ENCODE measurements at places on chromosomes 6 and 20.
A peak's percentile ranks its signal among the peaks of the same experiment; 100 is the strongest.

DNA sequence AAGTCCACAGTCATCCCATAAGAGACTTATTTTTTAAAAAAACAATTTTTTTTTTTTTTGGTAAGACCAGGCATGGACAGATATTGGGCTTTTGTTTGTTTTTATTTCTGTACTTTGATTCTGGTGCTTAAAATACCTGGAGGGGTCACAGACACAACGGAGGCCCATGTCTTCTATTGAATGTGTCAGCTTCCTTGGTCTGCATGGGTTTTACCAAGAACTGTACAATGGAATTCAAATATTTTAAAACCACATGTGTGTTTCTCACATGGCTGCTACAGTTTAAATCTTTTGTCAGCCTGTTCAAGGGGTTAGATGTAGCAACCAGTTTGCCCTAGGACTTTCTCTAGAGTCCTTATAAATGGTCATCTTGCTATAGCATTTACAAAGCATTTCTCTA, 139.8 kb downstream of the SOX4 start:
- no peak for DNase-seq

GRCh38 chr6:169654598-169655391, 47.0 kb downstream of the WDR27 start:
- peak; percentile 57 for DNase-seq

DNA sequence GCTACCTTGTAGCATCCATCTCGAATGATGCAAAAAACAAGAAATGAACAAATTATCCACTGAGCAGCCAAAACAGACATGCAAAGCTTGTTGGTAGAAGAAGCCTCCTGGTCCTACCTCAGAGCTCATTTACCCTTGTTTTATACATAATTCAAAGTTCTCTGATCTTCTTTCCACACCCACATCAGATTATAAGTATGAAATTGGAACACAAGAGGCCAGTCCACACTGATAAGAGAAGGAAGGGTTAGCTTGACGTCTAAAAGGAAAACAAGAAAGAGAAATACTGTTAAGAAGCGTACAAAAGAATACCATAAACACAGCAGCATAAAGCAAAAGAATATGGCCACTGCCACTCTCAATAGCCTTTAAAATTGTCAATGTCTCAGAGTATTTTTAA, 49.7 kb downstream of the FAM83B start:
- no peak for DNase-seq

- DNase-seq, result no peak
These were observed 160.3 kb upstream of the ATXN1 start for GRCh38 chr6:16921399-16922110.

GRCh38 chr6:157999168-158000051, 17.7 kb downstream of the SYNJ2 start:
- no peak for DNase-seq

DNA sequence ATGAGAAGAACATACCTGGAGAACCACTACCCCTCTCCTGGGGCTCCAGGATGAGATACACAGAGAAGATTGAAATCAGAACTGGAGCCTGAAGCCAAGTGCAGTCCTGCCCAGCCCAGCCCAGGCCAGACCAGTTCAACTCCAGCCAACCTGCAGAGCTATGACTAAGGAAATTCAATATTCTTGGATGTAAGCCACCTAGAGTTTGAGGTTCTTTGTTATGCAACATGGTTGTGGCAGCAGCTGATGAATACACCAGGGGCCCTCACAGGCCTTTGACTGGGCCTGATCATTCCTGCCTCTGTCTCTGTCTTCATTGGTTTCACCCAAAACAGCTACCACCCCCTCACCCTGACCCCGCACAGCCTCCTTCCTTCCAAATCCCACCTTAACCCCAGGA, 167.8 kb downstream of the LRFN2 start:
- no peak for DNase-seq
